ENCODE measurements at places on chromosomes 11 and 22.
A peak's percentile ranks its signal among the peaks of the same experiment; 100 is the strongest.

DNA sequence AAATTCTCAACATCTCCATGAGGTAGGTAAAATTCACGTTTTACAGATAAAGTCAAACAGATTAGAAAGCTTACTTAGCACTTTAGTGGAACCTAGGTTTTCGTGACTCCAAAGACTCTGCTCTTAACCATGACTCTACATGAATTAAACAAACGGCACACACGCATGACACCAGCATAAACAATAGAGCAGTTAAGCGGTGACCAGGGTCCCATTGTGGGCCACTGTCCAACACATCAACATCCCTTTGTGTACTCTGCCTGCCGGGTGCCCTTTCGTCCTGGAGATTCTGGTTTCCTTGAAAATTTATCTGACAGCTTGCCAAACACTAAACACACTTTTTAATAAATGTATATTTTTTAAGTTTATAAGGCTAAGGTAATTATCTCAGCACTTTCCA is 941.7 kb downstream of the OPCML start:
- DNase-seq = no peak

- no peak for DNase-seq
Measured at GRCh38 chr22:39980596-39980995, 14.2 kb upstream of the FAM83F start.

- DNase-seq = no peak
Measured at GRCh38 chr11:5992150-5992549, 5.4 kb upstream of the OR52L1 start.

DNA sequence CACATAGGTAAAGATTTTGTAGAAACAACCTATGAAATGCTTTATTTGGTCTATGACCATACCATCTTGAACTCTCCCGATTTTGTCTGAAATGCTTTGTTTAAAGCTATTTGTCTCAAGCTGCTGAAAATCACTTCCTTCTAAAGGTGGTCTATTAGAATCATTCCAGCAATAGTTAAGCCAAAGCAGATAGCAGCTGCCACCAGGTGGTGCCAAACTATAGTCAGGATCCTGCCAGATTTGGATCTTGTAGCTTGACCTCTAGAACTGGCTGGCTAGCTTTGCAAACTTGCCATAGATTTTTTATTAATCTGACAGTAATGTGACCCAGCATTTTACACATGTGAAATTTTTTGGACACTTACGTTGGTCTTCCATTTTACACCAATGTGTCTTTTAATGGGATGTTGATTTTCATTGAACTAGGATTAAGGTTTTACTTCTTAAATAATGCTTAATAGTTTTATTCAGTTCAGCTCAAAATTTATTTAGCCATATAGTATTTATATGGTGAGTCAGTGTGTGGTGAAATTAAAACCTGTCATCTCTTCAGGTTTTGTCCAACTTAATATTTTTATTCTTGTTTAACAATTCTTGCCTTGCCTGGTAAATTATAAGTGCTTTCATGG is 19.7 kb downstream of the CTR9 start:
- peak; percentile 51 for DNase-seq

- DNase-seq = no peak
Measured at GRCh38 chr22:20727118-20728015, 46.5 kb upstream of the SERPIND1 start.

DNA sequence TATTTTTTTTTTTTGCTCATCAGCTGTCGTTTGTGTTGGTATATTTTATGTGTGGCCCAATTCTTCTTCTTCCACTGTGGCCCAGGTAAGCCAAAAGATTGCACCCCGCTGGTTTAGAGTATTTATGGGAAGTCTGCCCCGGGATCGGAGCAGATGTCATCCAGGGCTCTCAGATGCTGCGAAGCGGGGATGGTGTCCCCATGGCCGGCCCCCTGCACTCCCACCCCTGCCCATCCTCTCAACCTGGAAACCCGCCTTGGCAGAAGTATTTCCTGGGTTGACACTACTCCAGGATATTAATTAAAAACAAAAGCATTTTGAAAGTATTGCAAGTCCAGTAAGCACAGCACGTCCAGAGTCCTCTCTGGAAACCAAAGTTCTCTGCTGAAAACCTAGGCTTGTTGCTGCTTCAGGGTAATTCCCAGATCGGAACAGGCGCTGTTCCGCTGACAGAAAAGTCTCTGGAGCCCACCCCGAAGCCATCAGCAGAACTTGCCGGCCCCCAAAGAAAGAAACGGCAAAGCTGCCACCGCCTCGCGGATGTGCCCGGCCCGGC is 833 bp downstream of the SCUBE2 start:
- DNase-seq = peak; percentile 61

GRCh38 chr11:87173185-87174039 is 135.7 kb downstream of the TMEM135 start:
- DNase-seq = no peak

DNA sequence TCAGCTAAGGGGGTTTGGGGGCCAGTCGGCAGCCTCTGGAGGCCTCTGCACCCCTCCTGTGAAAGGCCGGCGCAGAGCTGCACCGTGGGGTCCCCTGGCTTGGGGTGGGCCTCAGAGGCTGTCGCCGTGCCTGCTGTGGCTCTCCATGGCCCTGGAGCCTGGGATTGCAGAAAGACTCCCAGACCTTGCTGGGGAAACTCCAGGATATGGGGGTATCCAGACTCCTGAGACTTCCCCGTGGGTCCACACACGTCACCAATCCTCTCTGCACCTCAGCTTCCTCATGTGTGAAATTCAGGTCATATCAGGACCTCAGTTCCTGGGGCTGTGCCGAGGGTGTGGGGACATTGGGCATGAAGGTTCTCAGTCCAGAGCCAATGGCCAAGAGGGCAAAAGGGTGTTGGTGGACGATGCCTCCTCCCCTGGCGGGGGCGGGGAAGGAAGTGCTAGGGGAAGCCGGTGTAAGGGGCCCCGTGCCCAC is 97.1 kb downstream of the KCNQ1 start:
- no peak for DNase-seq

DNA sequence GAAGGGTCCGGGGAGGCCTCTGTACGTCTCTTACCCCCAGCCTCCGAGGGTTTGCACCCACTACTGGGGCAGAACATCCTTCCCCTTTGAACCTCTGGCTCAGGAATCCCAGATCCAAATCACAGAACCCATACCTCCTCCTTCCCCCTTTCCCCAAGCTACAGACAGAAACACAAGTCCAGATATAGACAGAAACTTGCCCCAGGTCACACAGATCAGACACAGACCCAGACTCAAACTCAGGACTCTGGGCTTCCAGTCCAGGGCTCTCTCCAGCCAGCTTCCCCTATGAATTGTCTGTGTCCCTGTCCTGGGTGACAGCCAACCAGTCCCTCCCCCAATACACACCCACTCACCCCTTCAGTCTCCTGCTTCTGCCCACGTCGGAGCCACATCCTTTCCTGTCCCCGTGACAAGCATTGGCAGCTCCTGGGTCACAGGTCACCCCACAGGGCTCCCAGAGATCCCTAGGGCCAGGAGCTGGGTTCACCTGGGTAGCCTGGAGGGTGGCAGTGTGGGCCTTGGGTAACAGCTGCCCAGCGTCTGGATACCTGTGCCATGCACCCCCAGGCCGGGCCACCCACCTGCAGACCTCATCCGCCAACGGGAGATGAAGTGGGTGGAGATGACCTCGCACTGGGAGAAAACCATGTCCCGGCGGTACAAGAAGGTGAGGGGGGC is 772 bp downstream of the TBC1D10C start:
- DNase-seq = no peak

- DNase-seq = peak; percentile 65
Measured at GRCh38 chr22:46902998-46903916, 140.8 kb downstream of the TBC1D22A start.

DNA sequence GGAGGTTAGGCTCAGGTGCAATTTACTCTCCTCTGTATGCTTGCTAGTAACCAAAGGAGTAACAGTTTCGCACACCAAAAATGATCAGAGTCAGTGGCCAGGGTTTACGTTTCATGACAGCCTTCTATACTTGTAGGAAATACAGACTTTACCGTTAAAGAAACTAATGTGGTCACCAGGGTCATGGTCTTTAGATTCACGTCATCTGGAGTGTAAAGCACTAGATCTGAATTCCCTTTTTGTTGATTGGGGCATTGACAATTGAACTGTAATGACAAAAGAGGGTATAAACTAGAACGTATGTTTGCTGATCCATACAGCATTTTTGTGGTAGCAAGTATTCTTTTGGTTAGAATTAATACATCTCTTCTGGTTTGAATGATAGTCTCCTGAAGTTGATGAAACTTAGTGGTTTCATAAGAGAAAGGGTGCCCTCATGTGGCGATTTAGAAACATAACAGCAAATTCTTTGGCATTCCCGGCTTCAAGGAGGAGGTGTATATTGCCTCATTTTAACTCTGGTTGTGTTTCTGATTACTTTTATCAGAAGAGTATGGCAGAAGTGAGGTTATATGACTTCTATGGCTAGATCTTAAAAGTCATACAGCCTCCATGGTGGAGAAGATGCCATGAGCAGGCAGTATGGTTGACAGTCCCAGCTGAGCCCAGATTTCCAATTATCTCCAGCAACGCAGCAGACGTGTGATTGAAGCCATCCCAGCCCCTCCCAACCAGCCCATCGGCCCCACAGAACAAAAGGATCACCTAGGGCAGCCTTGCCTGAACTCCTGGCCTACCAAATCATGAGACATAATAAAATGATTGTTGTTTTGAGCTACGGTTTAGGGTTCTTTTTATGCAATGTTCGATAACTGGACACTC is 35.1 kb downstream of the MMP7 start:
- DNase-seq = peak; percentile 53

Data from H7 (cell line).